ENCODE measurements at places on chromosomes 1 and 21. TPM values are rescaled to one million over a fixed set of nuclear protein-coding genes. Genes with fewer than 3 reads are reported as not detected.

The AMIGO1 gene
- polyA plus RNA-seq = 3.4 TPM

The DNM3 gene
- polyA plus RNA-seq = 0.31 TPM

The OR2T35 gene
- polyA plus RNA-seq = not detected

The APH1A gene
- polyA plus RNA-seq = 156 TPM

The OR2M3 gene
- polyA plus RNA-seq = not detected

The FCER1G gene
- 0.38 TPM for polyA plus RNA-seq

The LYSMD1 gene
- 10.2 TPM for polyA plus RNA-seq

The OR2T11 gene
- polyA plus RNA-seq = not detected

The VSIG8 gene
- polyA plus RNA-seq = not detected

The GBP7 gene
- polyA plus RNA-seq = not detected

The RHD gene
- 0.10 TPM for polyA plus RNA-seq

The LORICRIN gene
- polyA plus RNA-seq = not detected

The CREB3L4 gene
- polyA plus RNA-seq = 8.0 TPM

The EDARADD gene
- not detected for polyA plus RNA-seq

The TTC39A gene
- polyA plus RNA-seq = 0.47 TPM

The OR2T2 gene
- not detected for polyA plus RNA-seq

The CHD5 gene
- 0.04 TPM for polyA plus RNA-seq

The MXRA8 gene
- 702 TPM for polyA plus RNA-seq

The AMY1B gene
- not detected for polyA plus RNA-seq

The XCL1 gene
- polyA plus RNA-seq = not detected

The BTBD19 gene
- polyA plus RNA-seq = 25.7 TPM

The SERTAD4 gene
- polyA plus RNA-seq = 8.7 TPM

The MMP23B gene
- polyA plus RNA-seq = 5.7 TPM

The PLXNA2 gene
- polyA plus RNA-seq = 1.9 TPM

The CCDC28B gene
- 13.9 TPM for polyA plus RNA-seq

The AKR1A1 gene
- 161 TPM for polyA plus RNA-seq

The CFHR2 gene
- polyA plus RNA-seq = not detected

The CR1L gene
- polyA plus RNA-seq = not detected

The AIDA gene
- 91.9 TPM for polyA plus RNA-seq
